ENCODE measurements at places on chromosomes 7 and 10.

GRCh38 chr10:45418849-45419675 is 45.0 kb downstream of the ALOX5 start:
- peak; percentile 32 for DNase-seq

DNA sequence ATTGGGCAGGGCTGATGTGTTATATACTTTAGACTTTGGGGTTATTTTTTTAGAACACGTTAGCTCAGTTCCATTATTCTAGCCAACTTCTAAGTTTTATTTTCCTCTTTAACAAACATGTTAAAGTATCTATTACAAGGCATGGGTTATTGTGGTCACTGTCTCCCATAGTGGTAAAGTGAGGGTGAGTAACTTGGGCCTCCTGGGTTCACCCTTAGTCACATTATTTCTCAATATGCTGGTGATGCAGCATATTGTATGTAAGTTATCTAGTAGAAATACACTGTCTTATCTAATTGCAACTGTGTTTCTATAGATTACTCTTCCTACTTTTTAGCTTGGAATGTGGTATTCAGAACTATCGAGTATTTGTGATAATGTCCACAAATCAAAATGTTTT is 65.9 kb downstream of the BBS9 start:
- no peak for DNase-seq

DNA sequence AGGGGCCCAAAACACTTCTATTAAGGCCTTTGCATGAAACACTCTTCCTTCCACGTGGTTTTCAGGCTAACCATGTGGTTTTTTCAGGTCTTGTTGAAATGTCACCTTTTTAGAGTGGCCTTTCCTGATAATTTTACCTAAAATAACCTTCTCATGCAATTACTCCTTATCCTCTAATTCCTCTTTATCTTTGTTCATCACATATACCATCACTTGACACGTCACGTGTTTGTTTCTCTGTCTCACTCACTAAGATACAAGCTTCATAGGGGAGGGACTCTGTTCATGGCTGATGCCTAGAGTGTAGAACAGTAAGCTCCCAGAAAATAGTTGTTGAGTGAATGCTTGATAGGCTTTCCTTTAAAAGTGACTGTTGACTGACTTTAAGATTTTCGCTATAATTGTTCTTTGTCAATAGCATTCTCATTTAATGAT is 63.7 kb downstream of the ST7 start:
- no peak for DNase-seq

DNA sequence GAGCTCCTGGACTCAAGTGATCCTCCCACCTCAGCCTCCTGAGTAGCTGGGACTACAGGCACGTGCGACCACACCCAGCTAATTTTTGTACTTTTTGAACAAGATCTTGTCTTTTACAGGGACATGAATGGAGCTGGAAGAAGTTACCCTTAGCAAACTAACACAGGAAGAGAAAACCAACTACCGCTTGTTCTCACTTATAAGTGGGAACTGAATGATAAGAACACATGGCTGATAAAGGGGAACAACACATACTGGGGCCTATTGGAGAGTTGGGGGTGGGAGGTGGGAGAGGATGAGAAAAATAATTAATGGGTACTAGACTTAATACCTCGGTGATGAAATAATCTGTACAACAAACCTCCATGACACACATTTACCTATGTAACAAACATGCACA is 70.9 kb upstream of the INHBA start:
- no peak for DNase-seq

GRCh38 chr7:133391206-133391605 is 138.3 kb downstream of the EXOC4 start:
- DNase-seq: no peak

GRCh38 chr10:129971381-129972144 is 7.5 kb upstream of the EBF3 start:
- DNase-seq: peak; percentile 49

GRCh38 chr7:23334482-23335056 is 35.4 kb downstream of the MALSU1 start:
- no peak for DNase-seq

DNA sequence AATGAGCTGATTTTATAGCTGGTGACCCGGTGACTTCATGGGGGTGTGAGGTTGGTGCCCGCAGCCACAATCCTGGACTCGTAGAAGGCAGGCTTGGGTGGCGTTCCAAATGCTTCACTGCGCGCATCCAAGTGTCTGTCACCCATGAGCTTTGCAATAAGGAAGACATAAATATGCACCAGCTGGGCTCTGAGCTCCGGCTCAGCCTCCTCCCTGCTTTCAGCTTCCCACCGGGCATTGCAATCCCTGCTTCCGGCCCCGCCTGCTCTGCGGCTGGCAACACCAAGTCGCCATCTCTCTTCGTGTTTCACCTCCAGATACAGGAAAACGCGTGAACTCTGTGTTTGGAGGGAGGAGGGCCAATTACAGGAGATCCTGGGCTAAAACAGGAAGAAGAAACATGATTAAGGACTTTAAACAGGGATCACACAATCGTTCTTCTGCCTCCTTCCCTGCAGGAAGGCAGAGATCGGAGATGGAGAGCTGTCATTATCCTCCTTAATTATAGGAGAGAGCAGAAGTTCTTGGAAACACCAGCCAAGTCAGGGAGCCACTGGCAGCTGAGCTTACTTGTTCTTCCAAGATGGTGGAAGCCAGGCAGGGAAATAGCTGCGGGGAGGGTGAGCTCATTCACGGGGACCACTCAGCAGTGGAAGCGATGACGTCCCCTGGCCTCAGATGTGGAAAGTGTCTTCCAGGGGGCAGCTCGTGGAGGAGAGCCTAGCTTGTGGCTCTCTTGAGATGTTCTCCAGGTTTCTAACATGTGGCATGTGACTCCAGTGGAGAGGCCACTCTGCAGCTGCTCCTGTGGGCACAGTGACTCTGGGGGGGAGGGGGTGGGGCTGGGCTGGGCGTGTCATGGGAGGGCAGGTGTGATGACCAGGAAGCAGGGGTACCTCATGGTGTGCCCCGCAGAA is 134.9 kb downstream of the CAMK1D start:
- DNase-seq: no peak

- DNase-seq: no peak
These were observed 22.0 kb downstream of the FAM171A1 start for GRCh38 chr10:15349112-15349511.

- no peak for DNase-seq
These were observed 131.6 kb downstream of the ZMIZ1 start for GRCh38 chr10:79200346-79200745.

DNA sequence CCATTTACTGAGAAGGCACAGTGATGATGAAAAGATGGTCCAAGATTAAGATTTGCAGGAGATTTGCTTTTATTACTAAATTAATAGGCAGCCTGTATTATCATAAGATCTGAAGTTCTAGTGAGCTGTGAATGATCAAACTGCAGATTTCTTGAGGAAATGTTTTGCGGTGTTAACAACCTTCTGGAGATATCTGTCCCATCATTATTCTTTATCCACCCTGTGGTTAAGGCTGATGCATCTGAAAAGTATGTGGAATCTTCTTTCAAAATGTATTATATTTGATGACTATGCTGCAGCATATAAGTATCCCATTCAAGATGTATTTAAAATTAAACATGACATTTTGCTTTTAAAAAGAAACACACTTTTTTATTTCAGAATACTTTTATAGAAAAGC is 150.3 kb downstream of the POLR1F start:
- no peak for DNase-seq

- DNase-seq: no peak
These were observed 77.5 kb upstream of the CACUL1 start for GRCh38 chr10:118832241-118832651.

- DNase-seq: no peak
These were observed 92.6 kb downstream of the MAPK8 start for GRCh38 chr10:48399056-48399541.

DNA sequence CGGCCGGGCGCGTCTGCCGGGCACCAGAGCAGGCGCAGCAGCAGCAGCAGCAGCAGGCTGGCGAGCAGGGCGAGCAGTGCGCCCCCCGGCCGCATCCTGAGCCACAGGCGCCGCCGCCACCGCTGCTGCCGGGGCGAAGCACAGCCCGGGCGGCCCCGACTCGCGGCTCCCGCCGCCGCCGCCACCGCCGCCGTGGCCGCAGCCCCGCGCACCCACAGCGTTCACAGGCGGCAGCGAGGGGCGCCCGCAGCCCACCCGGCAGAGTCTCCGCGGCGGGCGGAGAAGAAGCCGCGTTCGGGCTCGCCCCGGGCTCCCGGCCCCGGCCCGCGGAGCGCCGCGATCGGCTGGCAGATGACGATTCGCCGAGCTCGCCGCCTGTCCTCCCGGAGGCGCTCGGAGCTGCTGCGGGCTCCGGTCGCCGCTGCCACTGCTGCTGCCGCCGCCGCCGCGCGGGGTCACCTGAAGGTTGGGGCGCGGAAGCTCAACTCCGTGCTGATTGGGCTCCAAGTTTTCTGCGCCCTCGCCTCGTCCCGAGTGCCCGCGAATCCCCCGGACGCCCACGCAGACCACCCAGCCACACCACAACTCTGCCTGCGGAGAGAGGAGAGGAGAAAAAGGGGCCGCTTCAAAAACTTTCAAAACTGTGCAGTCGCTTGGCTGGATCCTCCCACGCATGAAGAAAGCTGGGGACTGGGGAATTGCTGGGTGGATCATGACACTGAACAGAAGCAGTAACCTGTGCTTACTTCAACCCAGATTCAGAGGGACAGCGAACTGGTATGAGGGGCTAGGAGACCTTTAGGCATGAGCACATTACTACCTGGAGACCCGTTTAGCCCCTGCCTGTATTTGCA is at the start of gene ST8SIA6:
Gene ST8SIA6, minus strand, starts transcription at position 435 of the 854 bp plus-strand sequence. Its CDS starts 340 bp downstream, at position 95.
- DNase-seq: peak; percentile 38

Measured in stimulated activated CD4-positive, alpha-beta T cell treated with anti-CD3 and anti-CD28 coated beads, Interleukin-2, amount 100 ng/mL, for 48 hours (primary cell).